ENCODE measurements at places on chromosomes 2 and 18.

GRCh38 chr18:36212301-36213171 lies 25.2 kb downstream of the MOCOS start:
- no peak for DNase-seq

DNA sequence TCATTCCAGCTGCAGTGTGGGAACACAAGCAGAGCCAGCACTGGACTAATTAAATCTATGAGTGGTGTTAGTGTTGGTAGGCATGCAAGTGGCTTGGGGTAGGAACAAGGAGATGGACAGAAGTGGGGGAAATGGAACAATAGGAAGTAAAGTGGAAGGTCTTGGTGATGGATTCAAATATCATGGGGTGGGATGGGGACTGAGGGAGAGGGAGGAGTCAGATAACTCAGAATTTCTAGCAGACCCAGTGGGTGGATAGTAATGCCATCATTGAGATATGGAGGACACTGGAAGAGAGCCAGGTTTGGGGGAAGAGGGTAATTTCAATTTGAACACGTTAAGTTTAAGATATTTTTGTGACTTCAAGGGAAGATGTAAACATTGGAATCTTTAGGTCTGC lies 2.9 kb upstream of the LNPK start:
- DNase-seq: no peak

GRCh38 chr2:171824086-171824485 lies 70.0 kb downstream of the SLC25A12 start:
- no peak for DNase-seq

- DNase-seq: peak; percentile 44
Measured at GRCh38 chr2:111118981-111119821, 1.5 kb upstream of the BCL2L11 start.

- no peak for DNase-seq
Measured at GRCh38 chr2:209441541-209441940, 17.7 kb downstream of the MAP2 start.

GRCh38 chr2:48430528-48431094 lies 99.3 kb upstream of the STON1 start:
- no peak for DNase-seq

DNA sequence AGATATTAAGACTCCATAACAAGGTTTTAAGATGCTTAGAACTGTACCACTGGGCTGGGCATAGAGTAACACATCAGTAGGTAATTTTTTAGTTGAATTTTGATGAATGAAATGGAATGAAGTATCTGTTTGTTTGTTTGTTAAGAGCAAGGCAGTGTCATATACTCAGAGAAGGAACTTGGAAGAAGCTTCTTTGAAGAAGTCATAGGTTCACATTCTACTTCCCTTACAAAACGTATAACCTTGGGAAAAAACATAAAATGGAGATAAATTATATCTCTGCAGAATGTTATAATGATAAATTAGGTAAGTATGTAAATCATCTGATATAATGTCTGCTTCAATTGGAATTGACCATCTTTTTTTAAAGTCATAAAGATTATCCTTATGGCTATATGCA lies 122.1 kb upstream of the SLC39A10 start:
- no peak for DNase-seq

DNA sequence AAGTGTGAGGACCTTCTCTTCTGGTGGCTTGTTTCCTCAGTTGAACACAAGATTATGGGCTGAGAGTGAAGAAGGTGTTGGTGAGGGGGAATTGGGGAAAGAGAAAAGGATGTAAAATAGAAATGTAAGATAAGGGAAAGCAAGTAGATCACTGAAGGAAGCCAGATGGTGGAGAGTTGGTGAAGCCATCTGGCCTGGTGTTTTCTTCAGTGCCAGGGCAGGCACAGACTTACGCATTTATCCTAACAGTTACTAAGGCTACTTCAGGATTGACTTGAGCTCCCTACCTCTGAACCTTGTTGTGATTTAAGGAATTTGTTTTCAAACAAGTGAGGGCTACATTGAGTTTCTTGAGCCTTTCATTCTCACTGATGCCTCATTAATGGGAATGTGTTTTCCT lies 113.8 kb downstream of the GALNT1 start:
- no peak for DNase-seq

- no peak for DNase-seq
Measured at GRCh38 chr2:86557836-86558235, 5.4 kb downstream of the CHMP3 start.

DNA sequence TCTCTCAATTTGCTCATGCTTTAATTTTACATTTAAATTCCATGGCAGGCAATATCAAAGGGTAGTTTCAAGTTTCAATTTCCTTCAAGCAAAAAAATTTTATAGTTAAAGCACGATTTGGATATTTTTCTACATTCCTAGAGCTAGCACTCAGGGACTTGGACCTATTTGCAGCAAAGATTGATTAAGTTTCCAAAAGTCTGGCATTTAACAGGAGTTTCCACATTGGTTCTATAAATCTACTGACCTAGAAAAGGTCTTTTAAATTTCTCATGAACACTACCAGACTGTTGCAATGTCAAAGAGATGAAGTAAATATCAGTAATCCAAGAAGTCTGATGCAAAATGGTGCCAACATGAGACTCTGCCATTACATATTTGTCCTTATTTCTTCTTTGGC lies 253.7 kb upstream of the LINC00305 start:
- DNase-seq: no peak

DNA sequence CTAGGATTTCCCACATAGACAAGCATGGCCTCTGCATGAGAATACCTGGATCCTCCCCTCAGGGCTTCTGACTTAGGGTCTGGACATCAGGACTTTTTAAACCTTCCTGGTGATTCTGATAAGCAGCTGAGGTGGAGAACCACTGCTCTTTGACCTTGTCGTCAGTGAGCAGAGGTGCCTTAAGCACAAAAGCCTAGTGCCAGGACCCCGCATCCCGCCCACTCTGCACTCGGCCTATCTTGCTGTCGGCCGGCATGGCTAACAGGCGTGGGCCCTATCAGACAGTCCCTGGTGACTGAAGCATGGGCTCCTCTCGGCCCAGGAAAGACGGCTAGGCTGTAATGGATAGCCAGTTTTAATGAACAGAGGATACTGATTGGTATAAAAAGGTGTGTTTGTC lies 6.2 kb downstream of the ANKRD23 start:
- no peak for DNase-seq

GRCh38 chr2:219627103-219628100 lies at the start of gene SLC4A3:
TSS of gene SLC4A3 (plus strand) at chr2:219627630. CDS start at chr2:219627993, 363 bp downstream.
- peak; percentile 29 for DNase-seq

- DNase-seq: no peak
Measured at GRCh38 chr2:239824046-239824694, 201.0 kb downstream of the NDUFA10 start.

DNA sequence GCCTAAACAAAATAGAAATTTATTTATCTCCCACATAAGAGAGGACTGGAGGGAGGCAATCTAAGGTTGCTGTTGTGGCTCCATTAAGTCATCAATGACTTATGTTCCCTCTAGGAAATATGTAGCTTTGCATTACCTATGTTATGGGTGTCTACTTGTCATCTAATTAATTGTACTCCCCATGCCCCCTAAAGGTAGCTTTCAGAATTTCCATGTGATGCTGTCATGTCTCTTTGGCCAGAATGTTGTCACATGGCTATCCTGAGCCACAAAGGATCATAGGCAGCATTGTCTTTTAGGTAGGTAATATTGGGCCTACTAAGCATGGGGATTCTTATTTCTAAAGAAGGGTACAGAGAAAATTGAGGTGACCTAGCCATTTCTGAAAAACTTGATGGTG lies 935.6 kb upstream of the FANCL start:
- DNase-seq: no peak

- DNase-seq: no peak
Measured at GRCh38 chr2:36858551-36859365, 107.6 kb downstream of the STRN start.
